IMR-90 (cell line): ENCODE measurements at places on chromosomes 1 and 21.

GRCh38 chr21:42314616-42315295 is 453 bp downstream of the TFF3 start:
- DNase-seq, result no peak

GRCh38 chr1:181021159-181021558 is 1.5 kb downstream of the STX6 start:
- no peak for DNase-seq

DNA sequence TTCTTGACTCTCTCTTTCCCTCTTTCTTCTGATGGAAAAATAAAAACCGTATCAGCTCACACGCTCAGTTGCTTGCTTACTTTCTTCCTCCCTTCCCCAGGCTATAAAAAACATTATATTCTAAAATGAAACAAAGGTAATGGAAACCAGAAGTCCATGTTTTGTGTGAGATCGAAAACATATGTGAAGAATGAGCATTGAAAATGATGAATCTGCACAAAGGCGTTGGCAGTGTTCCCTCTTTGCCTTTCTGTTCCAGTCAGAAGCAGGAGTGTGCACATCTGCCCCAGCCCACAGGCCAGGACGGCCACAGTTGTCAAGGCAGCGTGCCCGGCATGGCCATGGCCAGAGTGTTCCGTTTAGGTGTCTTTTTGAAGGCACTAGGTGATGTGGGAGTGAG is 185.3 kb upstream of the USP24 start:
- DNase-seq, result no peak

- DNase-seq, result no peak
These were observed 207.1 kb upstream of the ZC3H12A start for GRCh38 chr1:37267111-37267835.

- DNase-seq, result no peak
These were observed 54.2 kb downstream of the RGL1 start for GRCh38 chr1:183859119-183859518.

DNA sequence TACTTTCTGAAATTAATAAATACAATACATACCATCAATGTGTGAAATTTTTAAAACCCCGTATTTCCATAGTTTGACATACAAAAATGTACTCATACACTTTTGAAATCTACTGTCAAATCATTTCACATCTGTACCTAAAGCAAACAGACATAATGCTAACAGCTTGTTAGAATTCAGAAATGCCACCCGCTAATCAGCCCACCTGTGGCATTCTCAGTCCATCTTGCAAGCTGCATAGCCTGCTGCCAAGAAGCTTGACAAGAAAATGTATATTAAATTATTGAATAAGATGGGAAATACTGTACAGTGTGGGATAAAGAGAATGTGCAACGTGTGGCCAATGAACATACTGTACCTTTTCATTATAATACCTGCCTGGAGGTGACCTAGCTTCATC is 55.1 kb downstream of the ZBTB18 start:
- no peak for DNase-seq

DNA sequence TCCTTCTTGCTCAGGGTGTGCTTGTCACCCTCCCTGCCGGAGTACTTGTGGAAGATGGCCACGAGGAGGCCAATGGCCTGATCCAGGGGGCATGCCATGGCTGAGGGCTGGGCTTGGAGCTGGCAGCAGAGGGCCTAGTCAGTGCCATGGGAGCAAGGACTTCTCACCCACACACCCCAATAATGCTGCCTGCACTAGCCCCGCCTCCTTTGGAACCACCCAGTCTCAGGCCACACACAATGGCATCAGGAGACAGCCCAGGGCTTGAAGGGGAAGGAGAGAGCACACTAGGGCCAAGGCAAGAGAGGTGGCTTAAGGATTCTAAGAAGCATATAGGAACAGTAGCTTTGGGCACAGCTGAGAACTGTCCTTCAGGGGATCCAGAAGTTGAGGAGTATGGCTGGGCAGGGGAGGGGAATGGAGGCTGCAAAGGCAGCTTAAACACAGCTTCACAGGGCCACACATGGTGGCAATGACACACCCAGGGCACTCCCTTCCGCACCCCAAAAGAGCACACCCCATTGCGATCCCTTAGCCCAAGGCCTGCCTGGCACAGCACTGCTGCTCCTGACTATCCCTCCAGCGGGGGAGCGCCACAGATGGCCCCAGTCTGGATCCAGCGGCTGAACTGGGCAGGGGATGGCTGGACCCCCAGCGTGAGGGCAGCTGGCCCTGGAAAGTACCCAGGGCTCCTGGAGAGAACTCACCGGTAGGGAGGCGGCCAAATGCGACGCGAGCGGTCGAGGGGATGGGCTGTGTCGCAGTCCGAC is at the start of gene S100A6:
S100A6 (minus strand) TSS at position 750 of the 770 bp plus-strand sequence; CDS start at position 98, 652 bp downstream.
- no peak for DNase-seq

GRCh38 chr1:91171898-91172297 is 150.1 kb upstream of the ZNF644 start:
- DNase-seq, result no peak

- DNase-seq, result no peak
These were observed 133.1 kb downstream of the VAV3 start for GRCh38 chr1:107831921-107832320.

DNA sequence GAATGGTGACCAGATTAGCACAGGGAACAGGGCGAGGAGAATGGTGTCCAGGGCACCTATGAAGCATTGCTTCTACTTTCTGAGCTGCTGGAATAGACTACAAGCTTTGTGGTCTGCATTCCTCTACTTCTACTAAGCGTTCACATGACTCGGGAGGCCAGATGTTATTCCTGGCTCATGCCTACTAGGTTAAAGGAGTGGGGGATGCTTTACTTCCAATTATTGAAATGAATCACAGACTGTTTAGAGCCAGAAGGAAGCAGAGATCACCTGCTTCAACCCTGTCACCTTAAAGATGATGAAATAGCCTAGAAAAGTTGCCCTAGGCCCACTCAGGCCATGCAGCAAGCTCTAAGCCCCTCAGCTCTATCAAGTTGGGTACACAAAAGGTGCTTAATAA is 633.5 kb downstream of the KIF26B start:
- DNase-seq, result peak; percentile 98
